ENCODE measurements at places on chromosomes 12 and 14. TPM values are rescaled to one million over a fixed set of nuclear protein-coding genes. Genes with fewer than 3 reads are reported as not detected.

- DNase-seq: no peak
These were observed 873.6 kb downstream of the C12orf50 start for GRCh38 chr12:87155621-87156020.

DNA sequence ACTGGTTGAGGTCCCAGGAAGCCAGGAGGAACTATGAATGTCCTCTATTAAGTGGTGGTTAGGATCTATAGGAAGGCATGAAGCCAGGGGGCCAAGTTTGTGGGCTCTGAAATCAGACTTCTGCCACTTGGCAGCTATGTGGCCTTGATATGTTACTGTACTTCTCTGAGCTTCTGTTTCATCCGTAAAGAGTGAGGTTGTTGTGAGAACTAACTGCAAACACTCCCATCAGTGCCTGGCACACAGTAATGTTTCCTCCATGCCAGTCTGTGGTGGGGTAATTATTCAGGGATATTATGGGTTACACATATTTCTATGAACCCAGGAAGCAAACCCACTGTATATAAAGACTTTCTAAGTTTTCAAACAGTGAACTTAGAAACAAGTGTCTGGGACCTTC is 57.4 kb downstream of the PLXNC1 start:
- no peak for DNase-seq

DNA sequence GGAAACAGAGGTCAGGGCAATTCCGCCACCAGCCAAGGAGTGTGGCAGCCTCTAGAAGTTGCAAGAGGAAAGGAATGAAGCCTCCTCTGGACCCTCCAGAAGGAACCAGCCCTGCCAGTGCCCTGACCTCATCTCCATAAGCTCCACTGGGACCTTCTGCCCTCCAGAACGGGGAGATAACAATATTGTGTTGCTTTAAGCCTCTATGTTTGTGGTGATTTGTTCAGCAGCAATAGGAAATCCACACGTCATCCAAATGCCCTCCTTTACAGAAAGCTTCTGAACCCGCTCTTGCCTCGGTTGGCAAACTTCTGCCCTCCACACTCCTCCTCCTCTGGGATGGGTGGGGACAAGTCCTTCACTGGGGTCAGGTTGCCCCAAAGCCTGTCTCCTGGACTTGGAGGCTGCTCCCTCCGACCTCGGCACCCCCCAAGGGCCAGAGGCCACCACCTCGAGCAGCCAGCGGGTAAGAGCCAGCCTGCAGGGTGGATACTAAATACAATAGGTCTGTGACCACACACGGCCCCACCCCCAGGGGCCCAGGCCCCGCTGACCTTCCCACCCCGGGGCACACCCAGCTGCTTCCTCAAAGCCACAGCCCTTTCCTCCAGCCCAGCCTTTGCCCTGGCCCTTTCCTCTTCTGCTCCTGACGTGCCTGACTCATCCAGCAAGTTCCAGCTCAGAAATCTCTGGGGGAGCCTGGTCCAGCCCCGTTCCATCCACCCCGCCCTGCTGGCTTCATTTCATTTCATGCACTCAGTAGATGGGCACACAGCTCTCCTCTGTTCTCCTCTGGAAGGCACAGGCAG is 58.7 kb upstream of the NCOR2 start:
- DNase-seq: no peak

- peak; percentile 72 for DNase-seq
These were observed at the start of gene MANSC1 for GRCh38 chr12:12349711-12350665. Gene MANSC1 (minus strand): TSS chr12:12350242. CDS start chr12:12343314, 6,928 bp downstream.

GRCh38 chr14:95817271-95817670 is 59.4 kb upstream of the TUNAR start:
- DNase-seq: no peak

DNA sequence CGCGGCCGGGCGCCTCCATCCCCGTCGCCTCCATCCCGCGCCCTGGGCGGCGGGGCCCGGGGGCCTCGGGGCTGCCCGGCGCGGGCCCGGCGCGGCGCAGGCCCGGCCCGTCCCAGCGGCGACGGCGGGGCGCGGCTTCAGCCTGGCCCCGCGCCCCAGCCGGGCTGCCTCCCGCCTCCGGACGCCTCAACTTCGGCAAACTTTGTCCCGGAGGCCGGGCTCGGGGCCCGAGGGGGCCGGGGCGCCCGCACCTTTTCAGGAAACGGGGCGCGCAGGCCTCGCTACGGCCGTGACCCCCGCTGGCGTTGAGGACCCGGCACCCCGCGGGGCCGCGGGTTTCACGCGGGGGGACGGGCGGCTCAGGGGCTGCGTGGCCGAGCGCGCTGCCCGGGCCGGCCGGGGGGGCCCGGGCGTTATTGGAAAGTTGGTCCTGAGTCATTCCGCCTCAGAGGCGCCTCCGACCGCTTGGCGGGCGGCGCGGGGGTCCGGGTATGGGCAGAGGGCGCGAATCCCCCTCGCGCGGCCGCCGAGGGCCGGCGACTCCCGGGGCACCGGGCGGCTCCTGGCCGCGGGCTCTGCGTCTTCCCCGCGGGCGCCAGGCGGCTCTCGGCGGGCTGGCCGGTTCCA is 575 bp downstream of the TRAF3 start:
- DNase-seq: no peak

DNA sequence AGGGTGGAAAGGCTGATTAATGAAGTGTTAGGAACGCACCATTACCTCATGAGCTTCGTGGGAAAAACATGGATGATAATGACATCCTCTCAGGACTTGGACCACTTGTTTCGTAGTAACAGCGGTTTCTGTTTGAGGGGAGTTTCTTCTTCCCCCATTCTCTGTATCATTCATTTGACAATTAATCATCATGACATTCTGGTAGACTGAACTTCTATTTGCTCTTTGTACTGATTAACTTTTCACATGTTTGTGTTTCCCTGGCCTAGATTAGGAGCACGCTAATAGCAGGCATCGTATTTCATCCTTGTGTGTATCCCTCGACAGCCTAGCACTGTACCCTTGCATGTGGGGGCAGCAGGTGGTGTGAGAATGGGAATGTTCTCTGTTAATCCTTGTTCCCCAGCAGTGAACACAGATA is 8.0 kb downstream of the LRRC74A start:
- DNase-seq: no peak

DNA sequence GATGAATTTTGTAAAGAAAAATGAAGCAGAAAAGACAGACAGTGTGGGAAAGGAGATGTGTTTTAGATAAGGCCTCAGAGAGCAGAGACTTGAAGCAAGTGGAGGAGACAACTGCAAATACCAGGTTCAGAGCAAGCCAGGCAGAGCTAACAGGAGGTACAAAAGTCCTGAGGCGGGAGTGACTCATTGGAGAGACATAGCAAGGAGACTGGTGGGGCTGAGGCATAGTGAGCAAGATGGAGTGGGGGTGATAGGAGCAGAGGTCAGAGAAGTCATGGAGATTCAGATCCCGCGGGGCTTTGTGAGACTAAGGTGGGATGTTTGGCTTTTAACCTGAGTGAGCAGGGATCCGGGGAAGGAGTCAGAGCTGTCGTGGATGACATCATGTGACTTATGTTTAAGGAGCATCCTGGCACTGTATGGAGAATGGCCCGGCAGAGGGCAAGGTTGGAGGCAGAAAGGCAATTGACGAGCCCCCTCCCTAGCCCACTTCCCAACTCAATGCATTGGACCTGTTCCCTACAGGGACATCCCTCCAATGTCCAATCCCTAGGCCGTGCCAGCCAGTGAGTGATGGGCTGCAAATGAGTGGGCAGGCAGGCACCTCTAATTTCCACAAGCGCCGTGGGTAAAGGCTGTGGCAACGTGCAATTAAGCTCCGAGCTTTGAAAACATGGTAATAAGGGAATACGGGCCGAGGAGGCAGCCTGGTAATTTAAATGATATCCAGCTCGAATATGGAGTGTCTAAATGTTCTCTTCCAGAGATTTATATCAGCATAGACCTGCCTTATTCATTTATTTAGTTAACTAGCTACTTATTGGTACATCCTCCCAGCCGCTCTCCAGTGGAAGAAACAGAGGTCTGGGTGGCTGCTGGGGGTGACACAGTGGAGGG is 206.8 kb upstream of the LHX5 start:
- no peak for DNase-seq

GRCh38 chr12:78878866-78879265 is 14.3 kb downstream of the SYT1 start:
- no peak for DNase-seq

DNA sequence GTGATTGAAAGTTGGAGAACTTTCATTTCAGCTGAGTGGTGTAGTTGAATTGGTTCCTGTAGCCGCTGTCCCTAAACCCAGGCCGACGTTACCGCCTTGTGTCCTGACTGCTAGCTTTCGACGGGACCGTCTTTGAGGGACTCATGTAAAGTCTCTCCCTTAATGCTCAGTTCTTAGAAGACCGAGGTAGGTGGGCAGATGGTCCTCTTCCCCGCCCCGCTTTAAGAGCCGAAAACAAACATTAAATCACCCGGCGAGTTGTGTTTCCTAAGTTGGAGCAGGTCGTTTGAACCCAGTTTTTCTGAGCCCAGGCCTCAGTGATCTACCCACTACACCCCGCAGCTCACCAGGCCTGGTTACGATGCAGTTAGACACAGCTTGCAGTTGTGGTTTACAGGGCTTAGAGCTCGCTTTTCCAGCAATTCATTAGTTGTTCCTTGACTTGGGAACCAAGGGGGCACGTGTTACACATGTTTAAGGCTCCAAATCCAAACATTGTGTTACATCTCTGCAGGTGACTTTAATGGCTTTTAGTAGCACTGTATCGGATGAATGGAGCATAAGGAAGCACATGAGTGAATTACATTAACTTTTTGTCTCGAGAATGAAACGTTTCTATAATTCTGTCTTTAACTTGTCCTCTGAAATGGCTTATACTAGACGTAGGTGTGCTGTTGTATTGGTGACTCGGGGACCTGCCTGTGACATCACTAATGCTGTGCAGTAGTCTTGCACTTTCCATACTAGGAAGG is 790 bp downstream of the NEDD1 start:
- peak; percentile 45 for DNase-seq

DNA sequence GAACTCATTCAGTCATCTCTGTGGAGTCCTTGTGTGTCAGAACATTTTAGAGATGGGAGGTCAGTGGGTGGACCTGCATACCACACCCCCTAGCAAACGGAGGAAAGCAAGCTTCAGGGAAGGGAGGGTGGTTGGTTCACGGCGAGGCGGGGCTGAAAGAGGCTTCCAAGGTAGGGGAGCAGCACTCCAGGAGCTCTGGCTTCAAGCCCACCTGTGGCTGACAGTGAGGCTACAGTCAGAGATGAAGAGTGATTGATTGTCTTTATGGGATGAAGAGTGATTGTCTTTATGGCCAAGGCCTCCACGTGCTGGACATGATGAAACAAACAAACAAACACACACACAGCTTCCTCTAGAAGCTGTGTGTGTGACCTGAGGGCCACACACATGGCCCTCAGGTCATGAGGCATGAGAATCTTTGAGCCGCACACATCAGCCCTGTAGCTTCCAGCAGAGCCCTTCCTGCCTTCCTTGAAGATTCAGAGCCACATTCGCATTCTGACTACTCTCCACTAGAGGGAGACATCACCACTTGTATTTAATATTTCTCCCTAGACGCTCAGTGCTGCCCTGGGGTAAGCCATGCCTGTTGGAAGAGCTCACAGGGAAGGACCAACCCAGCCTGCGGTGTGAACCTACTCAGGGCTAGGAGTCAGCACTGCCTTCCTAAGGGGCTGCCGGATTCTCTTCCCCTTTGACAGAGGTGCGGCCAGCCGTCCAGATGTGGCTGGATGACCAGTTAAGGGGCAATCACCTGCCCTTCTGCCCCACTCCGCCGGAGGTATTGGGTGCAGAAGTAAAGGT is 54.4 kb upstream of the KCNA1 start:
- peak; percentile 44 for DNase-seq

DNA sequence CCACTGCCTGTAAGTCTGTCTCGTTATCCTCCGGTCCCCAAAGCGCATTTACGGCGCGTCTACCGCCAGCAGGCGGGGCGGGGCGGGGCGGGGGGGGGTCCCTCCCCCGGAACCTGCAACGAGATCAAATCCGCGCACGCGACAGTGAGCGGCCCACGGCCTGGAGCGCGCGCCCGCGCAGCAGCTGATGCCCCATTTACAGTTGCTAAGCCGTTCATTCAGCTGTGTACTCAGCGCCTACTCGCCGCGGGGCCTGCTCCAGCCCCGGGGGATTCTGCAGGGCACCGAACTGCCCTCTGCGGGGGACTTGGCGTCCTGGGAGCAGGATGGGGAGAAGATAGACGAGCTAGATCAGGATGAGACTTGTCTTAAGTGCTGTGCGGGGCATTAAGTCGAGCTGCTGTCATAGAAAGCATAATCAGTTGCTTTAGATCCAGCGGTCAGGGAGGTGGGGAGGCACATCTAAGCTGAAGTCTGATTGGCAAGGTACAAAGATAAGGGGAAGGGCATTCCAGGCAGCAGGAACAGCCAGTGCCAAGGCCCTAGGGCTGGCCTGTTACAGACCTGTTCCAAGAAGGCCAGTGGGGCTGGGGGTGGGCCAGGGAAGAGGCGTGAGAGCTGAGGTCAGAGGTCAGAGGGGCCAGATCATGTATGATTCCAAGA is 1.4 kb upstream of the CCDC85C start:
- peak; percentile 88 for DNase-seq

GRCh38 chr14:38254571-38255407 is 1.1 kb downstream of the CLEC14A start:
- DNase-seq: peak; percentile 10

DNA sequence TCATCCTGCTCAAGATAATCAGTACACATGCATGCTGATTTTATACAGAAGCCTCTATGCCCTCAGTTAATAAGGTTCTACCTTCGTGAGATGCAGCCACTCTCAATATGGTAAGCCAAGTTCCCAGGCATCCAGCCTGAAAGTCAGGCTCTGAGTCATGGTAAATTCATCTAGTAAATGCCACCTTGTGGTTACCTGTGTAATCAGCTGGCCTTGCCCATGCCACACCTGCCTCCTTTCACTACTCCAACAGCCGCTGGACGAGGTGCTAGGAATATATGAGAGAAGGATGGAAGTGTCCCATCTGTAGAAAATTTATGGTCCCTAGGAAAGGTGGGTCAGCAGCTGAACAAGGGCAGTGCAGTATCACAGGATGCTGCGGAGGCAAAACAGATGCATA is 207.3 kb downstream of the SSPN start:
- DNase-seq: no peak

GRCh38 chr12:56699020-56699661 is 11.1 kb upstream of the PTGES3 start:
- no peak for DNase-seq

- no peak for DNase-seq
These were observed 1.3 kb upstream of the PTGDR start for GRCh38 chr14:52266179-52266578.

Gene MYF5
- not detected for total RNA-seq

Gene ASB2
- total RNA-seq: 44.6 TPM

Gene RHEBL1
- 16.1 TPM for total RNA-seq

Gene NTN4
- 0.29 TPM for total RNA-seq

Gene SPIC
- not detected for total RNA-seq
